ENCODE measurements at places on chromosomes 7 and 10.
A peak's percentile ranks its signal among the peaks of the same experiment; 100 is the strongest.

- DNase-seq: no peak
Observed at GRCh38 chr10:116216676-116217075, 56.3 kb downstream of the GFRA1 start.

DNA sequence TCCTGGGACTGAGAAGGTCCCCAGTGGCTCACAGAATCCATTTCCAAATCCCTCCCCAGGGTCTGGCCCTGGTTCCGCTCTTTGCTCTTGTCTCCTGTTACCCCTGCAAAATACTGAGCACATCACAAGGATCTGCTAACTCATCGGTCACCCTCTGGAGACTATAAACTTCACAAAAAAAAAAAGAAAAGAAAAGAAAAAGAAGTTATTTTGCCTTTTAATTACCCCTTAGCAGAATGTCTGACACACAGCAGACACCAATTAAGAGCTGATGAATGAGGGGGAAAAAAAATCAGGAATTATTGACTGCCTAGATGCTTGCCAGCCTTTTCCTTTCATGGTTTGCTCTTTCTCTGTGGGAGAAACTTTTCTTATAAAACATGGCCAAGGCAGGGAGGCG, 578.7 kb downstream of the GRID1 start:
- no peak for DNase-seq

DNA sequence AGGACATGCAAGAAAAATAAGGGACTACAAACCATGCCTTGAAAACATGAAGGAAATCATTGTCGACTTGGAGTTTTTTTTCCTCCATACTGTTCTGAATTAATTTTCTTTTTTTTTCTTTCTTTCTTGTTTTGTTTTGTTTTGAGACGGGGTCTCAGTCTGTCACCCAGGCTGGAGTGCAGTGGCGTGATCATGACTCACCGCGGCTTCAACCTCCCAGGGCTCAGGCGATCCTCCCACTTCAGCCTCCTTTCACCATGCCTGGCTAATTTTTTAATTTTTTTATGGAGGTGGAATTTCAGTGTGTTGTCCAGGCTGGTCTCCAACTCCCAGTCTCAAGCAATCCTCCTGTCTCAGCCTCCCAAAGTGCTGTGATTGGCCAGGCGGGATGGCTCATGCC, 11.6 kb downstream of the UCMA start:
- no peak for DNase-seq

DNA sequence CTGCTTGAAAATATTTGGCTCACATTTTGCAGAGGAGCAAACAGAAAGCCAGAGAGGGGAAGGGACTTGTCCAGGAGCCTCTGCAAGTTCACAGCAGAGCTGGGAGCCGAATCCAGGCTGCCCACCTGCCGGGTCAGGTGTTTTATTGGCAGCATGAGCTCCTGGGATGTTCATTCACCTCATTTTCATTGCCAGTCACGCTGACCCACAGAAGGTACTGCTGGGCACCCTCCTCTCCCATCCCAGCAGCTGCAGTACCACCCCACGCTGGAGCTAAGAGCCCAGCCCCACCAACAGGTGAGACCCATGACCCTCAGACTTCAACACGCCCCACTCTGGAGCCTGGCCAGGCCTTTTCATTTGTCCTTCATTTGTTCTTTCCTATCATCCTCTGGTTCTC, 102.7 kb downstream of the GRID1 start:
- DNase-seq: no peak

DNA sequence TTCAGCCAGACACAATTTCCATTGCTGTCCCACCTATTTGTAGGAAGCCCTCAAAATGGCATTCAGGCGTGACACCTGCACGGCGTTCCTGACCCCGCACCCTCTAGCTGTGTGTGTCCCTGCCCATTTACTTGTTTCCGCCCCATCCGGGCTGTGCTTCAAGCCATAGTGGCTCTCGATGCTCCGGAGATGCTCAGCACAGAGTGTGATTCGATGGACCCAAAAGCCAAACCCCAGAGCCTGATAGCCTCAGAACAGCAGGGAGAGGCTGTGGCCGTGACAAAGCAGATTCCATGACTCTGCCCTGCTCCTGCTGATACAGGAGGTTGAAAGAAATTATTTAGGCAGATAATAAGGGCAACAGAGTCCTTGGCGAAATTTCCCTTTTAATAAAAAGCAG, 13.4 kb downstream of the BUD31 start:
- DNase-seq: no peak

DNA sequence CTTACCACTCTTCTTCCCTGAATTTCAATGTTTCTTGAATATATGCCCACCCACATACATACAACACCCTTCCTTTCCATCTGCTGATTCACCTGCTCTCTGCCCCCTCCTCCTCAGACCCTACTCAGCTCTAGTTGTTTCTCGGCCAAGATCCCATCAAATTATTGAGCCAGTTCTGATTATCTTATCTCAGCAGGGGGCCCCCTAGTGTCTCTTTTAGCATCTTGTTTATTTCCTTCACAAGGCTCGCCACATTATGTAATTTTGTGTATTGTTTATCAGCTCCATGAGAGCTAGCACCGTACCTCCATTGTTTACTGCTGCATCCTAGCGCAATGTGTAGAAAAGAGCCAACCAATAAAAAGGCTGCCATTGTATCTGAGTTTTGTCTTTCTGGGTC, 71.9 kb downstream of the FAM13C start:
- DNase-seq: no peak

DNA sequence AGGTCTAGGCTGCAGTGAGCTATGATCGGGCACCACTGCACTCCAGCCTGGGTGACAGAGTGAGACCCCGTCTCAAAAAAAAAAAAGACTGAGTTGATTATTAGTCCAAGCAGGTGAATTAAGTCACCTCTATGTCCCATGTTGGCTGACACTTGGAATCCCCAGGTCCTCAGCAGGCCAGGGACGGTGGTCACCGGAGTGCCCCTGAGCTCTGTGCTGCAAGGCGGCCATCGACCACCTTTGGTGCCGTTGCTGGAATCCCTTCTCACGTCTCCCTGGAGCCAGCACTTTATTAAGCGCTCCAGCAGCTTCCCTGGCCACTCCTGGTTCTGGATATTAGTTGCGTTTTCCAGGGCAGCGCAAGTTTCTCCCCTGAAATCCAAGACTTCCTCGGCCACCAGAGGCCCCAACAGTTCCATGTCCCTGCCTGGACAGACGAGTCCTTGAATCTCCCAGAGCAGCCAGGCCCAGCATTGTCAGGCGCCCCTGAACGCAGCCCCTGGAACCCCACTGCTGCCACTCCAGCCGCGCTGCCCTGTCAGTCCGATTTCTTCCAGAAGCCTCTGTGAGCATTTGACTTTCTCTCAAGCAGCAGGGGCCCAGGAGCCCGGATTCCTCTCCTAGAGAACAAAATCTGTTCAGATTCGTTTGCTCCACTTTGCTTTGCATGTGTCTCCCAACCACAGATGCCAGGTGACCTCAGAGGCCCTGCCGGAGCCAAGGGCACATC, 38.4 kb upstream of the FOXL3 start:
- no peak for DNase-seq

- DNase-seq: no peak
Observed at GRCh38 chr10:49189422-49189821, 1.2 kb upstream of the TMEM273 start.

GRCh38 chr10:72252972-72253371, 20.8 kb upstream of the DDIT4 start:
- no peak for DNase-seq

- no peak for DNase-seq
Observed at GRCh38 chr10:52485462-52485861, 171.4 kb downstream of the DKK1 start.

DNA sequence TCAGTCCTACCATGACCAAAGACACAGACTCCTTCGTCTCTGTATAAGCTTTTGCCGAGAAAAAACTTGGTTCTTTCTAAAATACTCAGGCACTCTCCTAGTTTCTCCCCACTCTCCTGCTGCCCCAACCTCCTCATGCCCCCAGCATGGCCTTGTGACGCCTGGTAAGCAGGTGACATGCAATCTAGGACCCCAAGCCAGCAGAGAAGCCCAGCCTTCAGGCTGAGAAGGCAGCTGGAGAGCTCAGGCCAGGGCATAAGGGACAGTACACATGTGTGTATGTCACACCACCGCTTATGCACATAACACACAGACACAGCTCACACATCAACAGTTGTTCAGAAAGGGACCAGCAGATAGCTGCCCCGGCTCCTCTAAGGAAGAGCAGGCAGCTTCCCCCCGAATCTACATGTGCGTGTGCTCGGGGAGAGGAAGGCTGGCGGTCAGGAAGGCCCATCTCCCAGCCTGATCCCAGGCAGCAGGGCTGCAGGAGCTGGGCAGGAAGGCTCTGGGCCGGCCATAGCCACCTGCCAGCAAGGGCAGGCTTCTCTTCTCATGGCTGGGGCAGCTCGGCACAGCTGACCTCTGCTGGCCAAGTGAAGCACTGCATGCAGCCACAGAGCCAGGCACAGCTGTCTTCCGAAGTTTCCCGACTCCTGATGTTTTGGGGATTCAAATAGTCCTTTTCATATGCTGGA, 8.5 kb downstream of the DDX56 start:
- DNase-seq: peak; percentile 59

GRCh38 chr7:121440857-121441503, 44.9 kb upstream of the FAM3C start:
- no peak for DNase-seq

DNA sequence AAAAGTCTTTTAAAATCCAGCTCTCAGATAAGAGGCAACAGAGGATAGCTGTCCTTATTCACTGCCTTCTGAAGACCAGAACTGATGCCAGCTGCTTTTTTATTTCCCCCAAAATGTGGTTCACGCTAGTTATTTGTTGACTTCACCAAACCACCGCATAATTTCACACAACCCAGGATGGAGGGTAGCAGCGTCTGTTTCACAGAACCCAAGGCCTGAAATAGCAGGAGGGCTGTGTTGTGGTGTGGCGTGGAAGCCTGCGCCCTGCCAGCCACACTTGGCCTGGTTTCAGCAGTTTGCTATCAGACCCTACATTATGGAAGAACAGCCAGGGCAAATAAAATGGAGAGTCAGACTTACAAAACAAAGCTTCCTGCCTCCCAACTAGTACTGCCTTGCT, 155.4 kb downstream of the DYNC1I1 start:
- no peak for DNase-seq

GRCh38 chr7:5584096-5584495, 160.5 kb upstream of the TNRC18 start:
- no peak for DNase-seq

GRCh38 chr7:121397822-121398221, 1.7 kb upstream of the FAM3C start:
- no peak for DNase-seq

- DNase-seq: no peak
Observed at GRCh38 chr7:91353848-91354247, 89.6 kb downstream of the FZD1 start.

DNA sequence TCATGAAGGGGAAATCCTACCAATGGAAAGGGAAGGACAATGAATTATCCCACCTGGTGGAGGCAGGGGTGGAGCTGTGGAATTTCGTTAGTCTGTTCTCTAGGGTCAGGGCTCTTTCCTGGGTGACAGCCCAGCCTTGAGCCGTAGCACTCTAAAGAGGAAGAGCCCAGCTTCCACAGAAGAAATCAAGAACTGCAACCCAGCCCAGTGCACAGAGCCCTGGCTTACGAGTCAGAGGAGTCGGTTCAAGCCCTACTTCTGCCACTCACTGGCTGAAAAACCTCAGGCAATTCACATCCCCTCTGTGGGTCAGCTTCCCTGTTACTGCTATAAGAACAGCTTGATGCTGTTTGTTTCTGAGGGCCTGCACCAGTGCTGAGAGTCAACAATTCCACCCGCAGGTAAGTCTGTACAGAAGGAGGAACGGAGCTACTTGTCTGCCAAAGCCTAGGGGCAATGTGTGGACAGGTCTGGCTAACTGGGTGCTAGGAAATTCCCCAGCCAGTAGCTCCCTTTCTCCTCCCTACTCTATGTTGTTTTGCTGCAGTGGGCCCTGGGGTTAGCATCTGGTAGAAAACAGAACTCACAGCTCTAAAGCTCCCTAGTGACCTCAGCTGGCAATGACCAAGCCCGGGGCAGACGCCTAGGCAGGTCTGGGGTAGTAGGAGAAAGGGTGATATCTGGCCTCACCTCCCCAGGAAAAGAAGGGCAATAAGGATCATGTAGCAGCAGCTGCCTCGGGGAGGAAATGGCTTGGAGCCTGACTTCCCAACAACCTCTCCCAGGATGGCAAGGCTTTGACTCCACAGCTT, 3.3 kb downstream of the AVPI1 start:
- DNase-seq: peak; percentile 32

GRCh38 chr7:119761776-119762175, 511.2 kb upstream of the KCND2 start:
- no peak for DNase-seq

GRCh38 chr7:139695588-139695987, 82.2 kb downstream of the HIPK2 start:
- DNase-seq: no peak

DNA sequence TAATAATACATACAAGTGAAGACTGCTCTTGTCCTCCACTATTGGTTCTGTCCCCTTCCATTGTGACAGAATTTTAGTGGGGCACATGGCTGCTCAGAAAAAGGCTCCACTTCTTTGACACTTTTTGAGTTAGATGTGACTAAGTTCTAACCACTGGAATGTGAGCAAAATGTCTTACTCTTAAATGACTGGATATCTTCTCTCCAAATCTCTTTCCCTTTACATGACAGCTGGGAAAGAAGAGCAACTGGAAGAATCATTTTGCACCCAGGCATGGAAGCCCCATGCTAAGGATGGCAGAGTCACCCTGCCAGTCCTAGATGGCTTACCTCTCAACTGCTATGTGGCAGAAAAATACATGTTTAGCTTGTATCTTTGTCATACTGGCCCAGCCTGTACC, 97.7 kb downstream of the CACNA2D1 start:
- no peak for DNase-seq

DNA sequence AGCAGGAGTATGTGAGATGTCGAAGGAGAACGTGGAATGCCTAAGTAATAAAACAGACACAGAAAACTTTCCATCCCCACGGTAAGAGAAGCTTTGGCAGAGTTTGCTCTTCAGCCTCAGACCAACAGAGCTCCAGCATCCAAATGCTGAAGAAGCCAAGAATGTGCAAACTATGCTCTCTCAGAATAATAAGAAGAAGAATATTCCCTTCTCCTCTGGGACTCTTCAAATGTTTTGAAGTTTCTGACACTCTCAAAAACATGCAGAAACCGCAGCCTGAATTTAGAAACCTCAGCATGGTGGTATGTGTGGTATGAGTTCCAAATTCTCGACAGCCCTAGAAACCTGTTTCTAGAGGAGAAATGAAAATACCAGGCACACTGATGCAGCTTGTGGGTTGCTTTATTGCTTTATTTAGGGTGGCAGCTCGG, 113.3 kb downstream of the KCNMA1 start:
- no peak for DNase-seq

GRCh38 chr7:93262535-93262934, 30.4 kb downstream of the VPS50 start:
- no peak for DNase-seq
